Heart right ventricle (tissue), 16 donors: ENCODE measurements at places on chromosomes 3 and 15.

GRCh38 chr3:143155756-143156155 is 36.2 kb downstream of the CHST2 start:
- DNase-seq, result no peak

DNA sequence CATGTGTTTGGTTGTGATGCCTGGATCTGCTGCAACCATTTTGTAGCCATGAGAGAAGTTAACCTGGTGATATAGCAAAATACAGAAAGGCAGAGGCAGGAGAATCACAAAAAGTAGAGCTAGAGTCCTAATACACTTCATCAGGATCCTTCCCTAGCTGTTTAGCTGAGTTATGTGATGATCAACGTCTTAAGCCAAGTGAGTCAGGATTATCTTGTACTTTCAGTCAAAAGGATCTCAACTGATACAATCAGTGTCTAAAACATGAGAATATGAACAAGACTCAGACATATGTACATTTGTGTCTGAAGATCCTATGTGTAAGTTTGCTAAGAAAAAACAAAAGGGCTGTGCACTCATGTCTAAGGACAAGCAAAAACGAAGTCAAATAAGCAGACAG is 236.9 kb downstream of the NTRK3 start:
- no peak for DNase-seq

- DNase-seq, result no peak
Observed at GRCh38 chr3:133840055-133840737, 34.6 kb downstream of the SRPRB start.

DNA sequence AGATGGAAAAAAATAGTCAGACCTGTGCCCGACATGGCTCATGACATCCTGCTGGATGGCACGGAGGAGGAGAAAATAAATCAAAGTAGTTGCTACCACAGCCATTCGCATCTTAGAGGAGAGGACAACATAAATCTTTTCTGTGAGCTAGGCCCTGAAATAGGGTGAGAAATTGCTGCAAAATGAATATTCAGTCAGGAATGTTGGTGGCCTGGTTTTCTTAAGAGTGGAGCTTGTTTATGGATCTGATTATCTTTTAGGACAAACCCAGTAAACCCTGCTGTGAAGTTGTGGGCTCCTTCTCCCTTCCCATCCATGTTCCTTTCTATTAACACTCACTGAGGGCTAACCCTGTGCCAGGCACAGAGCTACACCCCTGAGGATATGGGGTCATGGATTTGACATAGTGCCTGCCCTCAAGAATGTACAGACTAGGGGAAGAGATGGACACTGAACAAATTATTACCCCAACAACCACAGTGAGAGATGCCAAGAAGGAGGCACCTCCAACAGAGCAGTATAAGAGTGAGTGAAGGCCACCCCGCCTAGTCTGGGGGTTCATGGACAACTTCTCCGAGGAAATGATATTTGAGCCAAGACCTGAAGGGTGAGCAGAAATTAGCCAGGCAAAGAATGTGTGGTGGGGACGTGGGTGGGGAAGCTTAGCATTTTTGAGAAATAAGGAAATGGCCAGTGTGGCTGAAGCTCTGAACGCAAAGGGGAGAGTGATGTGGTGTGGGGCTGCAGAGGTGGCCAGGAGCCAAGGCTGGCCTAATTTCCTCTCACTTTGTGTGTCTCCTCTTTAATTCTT is 68.9 kb upstream of the ARL8B start:
- DNase-seq, result no peak

GRCh38 chr3:153399636-153400035 is 237.6 kb downstream of the RAP2B start:
- DNase-seq, result no peak

GRCh38 chr15:35208353-35208752 is 123.3 kb upstream of the NANOGP8 start:
- DNase-seq, result no peak

GRCh38 chr15:60118146-60118545 is 114.0 kb downstream of the FOXB1 start:
- no peak for DNase-seq

GRCh38 chr15:38540510-38540909 is 24.1 kb downstream of the RASGRP1 start:
- no peak for DNase-seq

DNA sequence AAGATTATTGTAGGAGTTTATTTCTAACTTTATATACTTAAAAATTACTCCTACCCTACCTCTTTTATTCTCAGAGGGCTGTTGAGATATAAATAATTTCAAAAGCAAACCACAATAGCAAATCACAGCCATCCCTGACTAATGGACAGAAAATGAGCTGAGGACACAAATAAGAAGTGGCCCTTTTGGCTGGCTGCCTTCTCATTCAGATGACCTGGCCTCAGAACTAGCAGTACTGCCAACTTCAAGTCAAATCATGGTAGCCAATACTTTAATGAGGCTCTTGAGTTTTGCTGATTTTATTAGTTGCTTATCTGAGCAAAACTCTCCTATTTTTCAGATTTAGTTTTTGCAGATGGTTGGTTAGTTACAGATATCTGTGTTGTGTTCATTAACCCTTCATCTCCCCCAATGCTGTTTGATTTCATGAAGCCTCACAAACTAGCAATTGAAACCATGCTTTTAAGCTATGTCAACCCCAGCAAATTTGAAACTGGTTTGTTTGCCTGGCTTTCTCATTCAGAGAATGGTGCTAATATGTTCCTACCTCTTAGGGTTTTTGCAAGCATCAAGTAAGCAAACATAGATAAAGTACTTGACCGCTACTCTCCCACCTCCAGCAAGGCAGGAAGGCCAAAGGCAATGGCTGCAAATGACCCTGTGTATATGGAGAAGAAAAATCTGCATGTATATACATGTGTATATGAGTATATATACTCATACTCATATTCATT is 73.4 kb upstream of the HACD2 start:
- DNase-seq, result peak; percentile 53

- no peak for DNase-seq
Observed at GRCh38 chr3:158420654-158421396, 150.2 kb upstream of the MLF1 start.

- no peak for DNase-seq
Observed at GRCh38 chr15:28901987-28902745, 16.4 kb downstream of the APBA2 start.

GRCh38 chr3:164723396-164723795 is 354.9 kb downstream of the SI start:
- no peak for DNase-seq

DNA sequence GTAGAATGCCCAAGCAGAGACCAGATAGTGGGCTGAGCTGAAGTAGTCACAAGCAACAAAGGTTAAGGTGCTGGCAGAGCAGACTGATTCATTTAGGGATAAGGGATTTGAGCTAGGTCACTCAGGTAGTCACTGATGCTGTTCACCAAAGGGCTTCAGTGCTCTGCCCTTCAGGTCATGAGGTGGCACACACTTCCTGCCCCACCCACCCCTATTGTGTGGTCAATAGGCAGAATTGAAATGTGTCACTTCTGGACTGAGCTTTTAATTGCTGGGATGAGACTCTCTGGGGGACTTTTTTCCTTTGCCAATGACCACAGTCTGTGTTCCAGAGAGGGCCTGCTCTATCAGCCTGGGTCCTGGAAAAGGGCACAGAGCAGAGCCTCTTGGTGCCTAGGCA is 2.9 kb upstream of the DIS3L start:
- DNase-seq, result no peak

DNA sequence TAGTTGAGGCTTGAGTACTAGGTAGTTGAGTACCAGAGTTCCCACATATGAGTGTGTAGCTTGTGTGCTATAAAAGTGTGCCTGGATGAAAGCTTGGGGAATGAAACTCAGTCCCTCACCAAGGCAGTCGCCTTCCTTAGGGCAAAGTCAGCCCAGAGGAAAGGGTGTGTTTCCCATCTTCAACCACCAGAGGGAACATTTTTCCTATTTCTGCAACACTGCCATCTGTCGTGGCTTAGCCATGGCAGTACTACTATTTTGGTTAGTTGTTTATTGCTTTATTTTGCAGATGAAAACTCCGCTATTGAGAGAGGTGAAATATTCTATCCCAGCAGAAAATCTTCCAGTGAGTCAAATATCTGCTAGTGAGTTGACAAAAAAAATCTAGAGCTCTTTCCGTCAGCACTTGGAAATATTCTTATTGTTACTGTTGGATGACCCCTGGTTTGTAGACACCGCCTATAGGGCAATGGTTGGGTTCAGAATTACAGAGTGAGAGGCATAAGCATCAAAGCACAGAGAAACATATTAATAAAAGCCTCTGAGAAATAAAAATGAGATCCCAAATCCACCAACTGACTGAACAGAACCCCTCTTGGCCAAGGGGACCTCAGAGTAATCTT is 239.9 kb downstream of the CPNE4 start:
- DNase-seq, result no peak

GRCh38 chr15:91872356-91873137 is 19.0 kb downstream of the SLCO3A1 start:
- no peak for DNase-seq

DNA sequence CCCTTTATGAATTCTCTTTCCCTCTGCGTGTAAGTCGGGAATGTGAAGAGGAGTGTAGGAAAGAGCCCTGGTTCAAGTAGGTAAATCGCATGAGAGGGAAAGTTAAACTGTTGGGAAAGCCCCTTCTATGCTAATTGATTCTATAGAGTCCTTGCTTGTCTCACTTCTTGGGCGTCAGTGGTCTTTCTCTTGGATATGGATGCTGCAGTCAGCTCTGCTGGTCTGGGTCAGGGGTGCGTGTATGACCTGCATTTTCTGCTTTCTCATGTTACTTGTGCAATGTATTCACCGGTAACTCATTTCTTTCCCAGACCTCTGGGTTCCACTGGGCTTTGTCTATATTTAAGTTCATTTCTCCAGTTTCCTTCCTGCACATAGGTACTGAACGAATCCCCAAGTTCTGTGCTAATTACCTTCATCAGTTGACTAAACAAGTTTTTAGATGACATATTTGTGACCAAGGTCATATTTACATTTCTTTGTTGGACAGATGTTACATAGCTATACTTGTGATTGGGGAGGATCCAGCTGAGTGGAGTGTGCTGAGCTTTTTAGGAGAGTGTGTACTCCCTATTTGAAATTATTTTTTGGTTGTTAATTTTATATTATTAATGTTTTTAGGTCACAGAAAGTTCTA is 1.4 kb downstream of the SETD5 start:
- no peak for DNase-seq

DNA sequence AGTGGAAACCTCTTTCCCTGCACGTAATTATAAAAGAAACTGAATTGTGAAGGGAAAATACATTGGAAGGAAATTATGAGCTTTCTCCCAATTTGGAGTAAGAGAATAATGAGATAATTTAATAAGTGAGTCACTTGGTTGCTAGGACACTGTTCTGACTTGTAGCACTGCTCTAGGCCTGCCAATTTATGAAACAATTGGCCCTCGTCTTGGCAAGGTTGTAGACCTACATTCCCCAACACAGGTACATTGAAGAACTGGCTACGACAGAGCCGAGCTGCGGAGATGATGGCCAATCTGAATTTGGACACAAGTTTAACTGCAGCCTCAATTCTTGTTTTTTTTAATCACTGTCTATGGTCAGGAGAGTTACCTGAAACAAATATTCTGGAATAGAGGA is 674.1 kb downstream of the MECOM start:
- DNase-seq, result no peak

DNA sequence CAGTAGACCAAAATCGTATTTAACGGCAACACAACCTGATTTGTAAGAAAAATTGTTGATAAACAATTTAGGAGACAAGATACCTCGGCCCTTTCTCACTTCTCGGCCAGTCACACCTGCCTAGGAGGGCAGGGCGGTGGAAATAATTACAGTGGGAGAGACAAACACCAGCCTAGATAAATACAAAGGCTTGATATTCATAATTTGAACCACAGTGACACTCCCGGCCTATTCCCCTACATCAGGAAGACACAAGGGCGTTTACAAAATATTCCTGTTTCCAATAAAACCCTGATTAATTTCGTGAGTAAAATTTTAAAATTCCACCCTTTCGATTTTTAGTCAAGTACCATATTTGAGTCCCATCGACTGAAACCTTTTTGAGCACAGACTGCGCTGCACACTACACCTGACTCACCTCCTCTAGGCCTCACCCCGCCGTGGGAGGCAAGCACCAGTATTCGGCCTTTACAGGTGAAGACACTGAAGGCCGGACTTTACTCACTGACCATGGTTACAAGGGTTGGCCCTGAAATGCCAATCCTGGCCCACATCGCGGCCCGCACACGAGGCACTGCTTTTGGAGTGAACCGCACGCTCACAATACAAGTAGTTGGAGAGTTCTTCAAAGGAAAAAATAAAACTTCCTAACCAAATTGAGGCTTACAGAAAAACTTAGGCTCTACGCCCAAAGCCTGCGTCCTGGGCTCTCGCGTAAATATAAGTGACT is 794 bp downstream of the ARPP19 start:
- DNase-seq, result no peak

- no peak for DNase-seq
Observed at GRCh38 chr3:42749025-42749752, 23.9 kb downstream of the CCDC13 start.

GRCh38 chr3:89000886-89001285 is 106.5 kb upstream of the EPHA3 start:
- no peak for DNase-seq

- no peak for DNase-seq
Observed at GRCh38 chr3:129276385-129276784, 2.3 kb upstream of the HMCES start.

GRCh38 chr15:74417225-74417624 is 16.5 kb downstream of the SEMA7A start:
- DNase-seq, result peak; percentile 33

DNA sequence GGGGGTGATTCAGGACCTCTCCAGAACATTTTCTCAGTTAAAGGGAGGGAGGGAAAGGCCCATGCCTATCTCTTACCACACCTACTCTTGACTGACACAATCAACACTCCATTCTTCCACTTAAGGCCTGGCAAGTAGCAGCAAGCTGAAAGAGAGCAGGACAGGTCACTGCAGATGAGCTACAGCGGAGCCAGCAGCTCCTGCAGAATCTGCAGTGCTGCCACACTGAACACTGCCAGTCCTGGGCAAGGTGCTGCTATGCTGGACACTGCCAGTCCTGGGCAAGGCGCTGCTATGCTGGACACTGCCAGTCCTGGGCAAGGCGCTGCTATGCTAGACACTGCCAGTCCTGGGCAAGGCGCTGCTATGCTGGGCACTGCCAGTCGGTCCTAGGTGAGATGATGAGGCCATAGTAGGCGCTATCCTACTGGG is 143.7 kb downstream of the MYLK start:
- DNase-seq, result peak; percentile 36

DNA sequence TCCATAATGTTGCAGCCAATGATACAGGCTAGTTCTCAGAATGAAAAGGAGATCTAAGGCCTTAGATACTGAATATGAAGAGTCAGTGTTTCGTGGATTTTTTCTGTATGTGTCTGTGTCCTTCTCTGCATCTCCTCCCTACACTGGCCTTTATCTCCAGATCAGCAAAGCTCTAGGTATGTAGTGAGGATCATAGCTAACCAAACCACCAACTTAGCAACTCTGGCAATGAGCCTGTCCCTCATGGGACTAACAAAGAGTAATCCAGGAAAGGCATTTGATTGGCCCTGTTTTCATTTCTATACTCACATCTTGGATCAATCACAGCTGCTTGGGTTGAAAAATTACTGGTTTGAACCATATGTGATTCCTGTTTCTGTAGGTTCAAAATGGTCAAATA is 18.6 kb upstream of the CNTN3 start:
- no peak for DNase-seq
